ENCODE measurements at places on chromosomes 1 and 21.
A peak's percentile ranks its signal among the peaks of the same experiment; 100 is the strongest.

DNA sequence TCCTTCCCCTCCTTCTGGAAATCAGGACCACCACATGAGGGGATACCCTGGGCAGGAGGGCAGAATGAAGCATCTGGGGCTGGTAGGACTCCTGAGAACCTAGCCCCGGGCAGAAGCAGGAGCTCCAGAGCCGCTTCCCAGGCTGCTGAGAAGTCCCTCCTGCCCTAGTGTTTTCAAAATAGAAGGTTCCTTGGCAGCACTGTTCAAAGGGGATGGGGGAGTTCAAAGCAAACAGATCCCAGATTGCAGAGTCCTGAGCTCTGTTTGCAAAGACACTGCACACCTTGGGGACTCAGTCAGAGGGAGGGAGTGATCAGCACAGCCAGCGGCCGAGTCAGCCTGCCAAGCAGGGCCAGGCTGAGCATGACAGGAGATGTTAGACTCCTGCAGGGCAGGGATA lies 177.8 kb downstream of the PTPRU start:
- DNase-seq: no peak

DNA sequence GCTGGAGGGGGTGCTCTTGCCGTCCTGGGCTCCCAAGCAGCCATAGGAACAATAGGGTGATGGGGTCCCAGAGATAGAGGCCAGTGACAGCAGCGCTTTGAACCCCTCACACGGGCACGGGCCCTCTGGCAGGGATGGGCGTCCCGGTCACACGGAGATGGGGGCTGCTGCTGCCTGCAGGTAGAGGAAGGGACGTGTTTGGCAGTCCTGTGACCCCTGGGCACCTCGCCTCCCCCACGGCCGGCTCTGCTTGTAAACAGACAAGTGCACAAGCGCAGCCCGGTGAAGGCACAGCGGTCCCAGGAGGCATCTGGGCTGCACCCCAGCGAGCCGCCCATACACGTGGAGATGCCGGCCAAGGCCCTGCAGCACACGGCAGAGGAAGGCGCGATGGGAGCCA lies 36.5 kb upstream of the PDE9A start:
- no peak for DNase-seq

GRCh38 chr1:167248707-167249642 lies 28.3 kb downstream of the POU2F1 start:
- no peak for DNase-seq

DNA sequence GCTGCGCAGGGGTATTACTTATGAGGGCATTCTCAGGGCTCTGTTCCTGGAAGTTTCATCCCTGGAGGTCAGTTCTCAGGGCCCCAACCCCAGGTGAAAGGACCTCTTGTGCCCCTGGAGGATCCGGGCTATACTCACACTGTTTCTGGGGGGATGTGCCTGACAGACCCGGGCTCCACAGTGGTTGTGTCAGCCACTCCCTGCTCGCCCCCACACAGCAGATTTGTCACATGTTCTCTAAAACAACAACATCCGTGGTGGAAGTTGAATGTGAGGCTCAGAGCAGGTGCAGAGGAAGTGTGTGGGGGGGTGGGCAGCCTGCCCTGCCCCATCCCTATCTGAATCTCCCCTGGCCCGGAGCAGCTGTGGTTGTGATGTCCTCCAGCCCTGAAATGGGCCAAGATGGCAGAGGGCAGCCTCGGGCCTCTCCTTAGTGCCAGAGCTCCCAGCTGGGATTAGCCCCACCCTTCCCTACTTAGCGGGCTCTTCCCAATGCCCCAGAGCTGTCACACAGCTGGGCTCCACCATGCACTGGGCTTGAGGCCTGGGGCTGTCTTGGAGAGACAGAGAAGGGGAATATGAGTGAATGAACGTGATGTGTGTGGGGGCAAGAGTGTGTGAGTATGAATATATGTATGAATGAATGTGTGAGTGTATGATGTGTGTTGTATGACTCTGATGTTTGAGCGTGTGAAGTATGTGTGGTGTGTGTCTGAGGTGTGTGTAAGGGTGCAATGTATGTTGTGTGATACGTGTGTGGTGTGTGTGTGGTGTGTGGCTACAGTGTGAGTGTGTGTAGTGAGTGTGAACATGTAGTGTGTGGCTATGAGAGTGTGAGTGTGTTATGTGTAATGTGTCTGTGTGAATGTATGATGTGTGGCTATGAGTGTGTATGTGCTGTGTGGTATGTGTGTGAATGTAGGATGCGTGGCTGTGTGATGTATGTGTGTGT lies 1.5 kb upstream of the FCMR start:
- no peak for DNase-seq

GRCh38 chr1:156110252-156110651 lies 4.3 kb upstream of the LMNA start:
- DNase-seq: no peak

GRCh38 chr1:224213438-224214119 lies 30.5 kb downstream of the DEGS1 start:
- no peak for DNase-seq

GRCh38 chr1:195195423-195196057 lies 1412.7 kb downstream of the KCNT2 start:
- DNase-seq: no peak

- no peak for DNase-seq
Observed at GRCh38 chr1:57131701-57132394, 166.0 kb upstream of the C8B start.

GRCh38 chr1:4564051-4564450 lies 90.4 kb upstream of the AJAP1 start:
- DNase-seq: no peak

DNA sequence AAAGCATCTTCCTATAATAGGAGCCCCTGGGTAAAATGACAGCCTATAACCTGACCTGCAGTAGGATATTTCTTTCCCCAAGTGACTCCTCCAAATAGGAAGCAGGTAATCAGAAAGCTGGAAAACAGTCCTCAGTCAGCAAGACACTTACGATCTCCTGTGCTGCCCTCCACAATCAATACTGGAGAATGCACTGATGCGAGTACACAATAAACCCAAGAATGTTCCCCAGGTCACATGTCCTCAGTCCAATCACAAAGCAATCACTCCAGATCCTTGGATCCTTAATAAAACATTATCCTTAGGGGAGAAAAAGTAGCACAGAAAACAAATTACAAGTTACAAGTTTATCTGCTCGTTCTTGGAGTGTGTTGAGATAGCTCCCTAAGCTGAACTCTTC lies 233.1 kb downstream of the SLC45A1 start:
- no peak for DNase-seq

DNA sequence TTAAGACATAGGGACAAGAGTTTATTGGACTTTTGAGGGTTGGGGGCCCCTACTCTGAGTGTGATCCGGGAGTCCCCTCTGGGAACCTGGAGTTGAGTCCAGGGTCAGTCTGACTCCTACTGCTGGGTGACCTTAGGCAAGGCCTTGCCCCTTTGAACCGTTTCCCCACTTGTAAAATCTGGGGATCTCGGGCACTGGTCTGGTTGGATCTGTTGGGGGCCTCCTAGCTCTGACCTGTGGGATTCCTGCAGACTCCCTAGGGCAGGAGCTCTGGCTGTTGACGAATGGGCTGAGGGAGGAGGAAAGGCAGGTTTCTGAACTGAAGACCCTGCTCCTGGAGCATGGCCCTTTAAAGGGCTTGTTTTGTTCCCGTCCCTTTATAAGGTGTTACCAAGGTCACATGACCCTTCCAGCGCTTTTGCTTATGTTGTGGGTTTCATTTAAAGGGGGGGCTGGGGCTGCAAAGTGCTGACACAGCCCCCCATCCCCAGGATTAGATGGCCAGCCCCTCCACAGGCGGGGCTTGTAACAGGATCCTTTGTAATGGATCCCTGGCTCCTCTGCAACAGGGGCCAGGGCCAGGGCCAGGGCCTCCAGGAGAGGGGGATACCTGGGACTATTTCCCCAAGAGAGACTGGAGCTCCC lies 50.7 kb downstream of the YARS1 start:
- no peak for DNase-seq

DNA sequence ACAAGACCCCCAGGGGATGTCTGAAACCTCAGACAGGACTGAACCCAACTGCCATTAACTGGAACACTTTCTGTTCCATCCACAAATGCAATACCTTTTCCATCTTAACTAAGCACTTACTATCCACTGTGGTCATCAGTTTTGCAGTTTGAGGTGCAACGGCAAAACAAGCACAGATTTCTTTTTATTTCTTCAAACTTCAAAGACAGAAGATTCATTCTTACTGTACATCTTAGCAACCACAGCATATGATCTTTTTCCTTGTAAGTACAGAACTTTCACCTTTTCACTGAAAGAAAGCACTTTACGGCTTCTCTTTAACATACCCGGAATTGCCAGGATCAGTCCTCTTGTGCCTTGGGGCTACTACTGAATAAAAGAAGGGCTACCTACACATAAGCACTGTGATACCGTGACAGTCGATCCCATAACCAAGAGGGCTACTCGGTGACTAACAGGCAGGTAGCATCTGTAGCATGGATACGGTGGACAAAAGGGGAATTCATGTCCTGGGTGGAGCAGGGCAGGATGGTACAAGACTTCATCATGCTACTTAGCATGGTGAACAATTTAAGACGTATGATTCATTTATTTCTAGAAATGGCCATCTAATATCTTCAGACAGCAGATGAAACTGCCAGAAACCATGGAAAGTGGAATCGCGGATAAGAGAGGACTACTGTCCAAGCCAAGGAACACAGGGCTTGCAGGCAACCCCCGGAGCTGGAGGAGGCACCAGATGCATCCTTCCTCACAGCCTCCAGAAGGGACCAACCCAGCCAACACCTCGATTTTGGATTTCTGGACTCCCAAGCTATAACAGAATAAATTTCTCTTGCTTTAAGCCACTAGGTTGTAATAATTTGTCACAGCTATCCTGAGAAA lies 18.4 kb downstream of the ERG start:
- no peak for DNase-seq

- DNase-seq: no peak
Observed at GRCh38 chr1:93033785-93034184, 45.3 kb upstream of the MTF2 start.

DNA sequence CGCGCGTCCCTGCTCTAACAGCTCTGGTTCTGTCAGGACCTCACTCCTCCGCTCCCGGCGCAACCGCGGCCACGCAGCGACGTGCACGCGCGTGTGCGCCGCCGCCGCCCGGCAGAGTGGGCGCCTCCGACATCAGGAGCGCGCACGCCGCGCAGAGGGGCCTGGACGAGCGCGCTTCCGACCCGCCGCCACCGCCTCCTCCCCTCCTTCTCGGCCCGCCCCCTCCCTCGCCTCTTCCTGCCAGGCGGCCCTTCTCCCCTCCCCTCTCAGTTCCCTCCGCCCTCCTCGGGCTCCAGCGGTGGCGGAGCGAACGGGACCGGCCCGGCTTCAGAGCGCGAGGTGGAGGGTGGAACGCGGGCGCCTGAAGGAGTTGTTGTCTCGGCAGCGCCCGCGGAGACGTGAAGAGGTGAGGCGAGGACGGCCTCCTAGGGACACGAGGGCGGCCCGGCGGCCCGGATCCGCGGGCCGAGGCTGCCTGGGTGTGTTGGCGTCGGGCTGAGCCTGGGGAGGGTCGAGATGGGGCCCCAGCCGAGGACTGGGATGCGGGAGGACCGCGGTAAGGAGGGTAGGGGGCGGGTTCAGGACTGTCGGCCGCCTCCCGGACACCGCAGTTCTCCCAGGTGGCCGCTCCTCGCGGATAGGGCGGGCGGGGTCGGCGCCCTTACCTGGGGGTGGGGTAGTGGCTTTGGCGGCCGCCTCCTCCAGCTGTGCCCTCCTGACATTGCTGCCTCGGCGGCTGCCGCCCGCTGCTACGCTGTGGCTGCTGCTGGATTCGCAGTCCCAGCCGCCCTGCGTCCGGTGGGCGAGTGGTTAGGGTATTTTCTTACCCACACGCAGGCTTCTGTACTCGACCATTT lies at the start of gene RABGAP1L:
Gene RABGAP1L, plus strand, starts transcription at position 269 of the 857 bp plus-strand sequence.
- DNase-seq: peak; percentile 62

DNA sequence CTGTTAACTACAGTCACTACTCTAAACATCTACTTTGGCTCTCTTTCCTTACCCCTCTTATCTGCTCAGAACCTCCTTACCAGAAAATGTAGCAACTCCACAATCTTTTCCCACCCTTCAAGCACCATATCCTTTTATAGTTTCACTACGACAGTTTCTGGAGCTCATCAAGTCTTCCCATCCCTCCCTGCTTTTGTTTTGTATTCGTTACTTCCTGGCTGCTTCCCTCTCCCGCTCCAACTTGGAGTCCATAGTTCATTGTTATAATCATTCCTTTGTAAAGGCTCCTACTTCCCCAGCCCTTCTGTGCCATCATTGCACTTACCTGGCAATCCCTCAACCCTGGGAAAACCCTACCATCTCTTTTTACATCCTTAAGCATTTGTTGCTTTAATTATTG lies 18.0 kb downstream of the MPZL1 start:
- no peak for DNase-seq

- no peak for DNase-seq
Observed at GRCh38 chr1:42419126-42419821, 36.5 kb downstream of the ZMYND12 start.

DNA sequence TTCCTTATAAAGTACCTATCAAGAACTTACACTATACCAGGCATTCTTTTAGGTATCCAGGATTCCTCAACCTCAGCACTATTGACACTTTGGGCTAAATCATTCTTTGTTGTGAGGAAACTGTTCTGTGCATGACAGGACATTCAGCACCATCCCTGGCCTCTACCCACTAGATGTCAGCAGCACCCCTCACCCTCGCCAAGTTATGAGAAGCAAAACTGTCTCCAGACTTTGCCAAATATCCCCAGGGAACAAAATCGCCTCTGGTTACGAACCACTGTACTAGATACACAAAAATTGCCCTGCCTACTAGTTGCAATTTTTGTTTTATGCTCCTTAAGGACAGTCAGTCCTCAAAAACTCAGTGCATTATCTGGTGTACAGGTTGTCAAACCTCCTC lies 35.7 kb downstream of the PALMD start:
- no peak for DNase-seq

GRCh38 chr1:115547696-115548095 lies 94.1 kb upstream of the VANGL1 start:
- DNase-seq: no peak

DNA sequence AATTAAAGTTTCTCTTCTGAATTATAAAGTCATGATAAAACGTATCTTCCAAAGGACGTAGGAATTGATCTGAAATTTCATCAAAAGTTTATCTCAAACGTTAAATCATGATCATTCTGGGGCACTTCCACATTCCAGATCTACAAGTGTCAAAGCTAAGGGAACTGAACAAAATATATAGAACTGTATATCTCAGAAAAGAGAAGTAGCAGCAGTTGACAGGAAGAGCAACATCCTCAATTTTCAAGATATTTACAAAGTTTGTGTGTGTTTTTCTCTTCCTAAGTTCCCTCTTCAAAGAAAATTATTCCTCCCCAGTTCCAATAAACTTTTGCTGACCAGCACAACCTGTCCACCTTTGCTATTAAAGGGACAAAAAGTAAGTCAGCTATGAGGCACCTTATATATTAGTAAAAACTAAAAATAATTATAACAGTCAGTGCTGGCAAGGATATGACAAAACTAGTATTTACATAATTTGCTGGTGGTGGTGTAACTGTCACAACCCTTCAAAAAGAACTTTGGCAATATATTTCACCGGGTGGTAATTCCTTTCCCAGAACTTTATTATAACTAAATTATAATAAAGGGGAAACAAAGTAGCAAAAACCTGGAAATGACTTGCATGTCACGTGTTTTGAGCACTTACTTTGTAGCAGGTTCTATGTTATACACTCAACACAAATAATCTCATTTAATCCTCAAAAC lies 38.5 kb upstream of the EYA3 start:
- DNase-seq: no peak

GRCh38 chr1:180178511-180179161 lies 24.0 kb downstream of the QSOX1 start:
- no peak for DNase-seq

- DNase-seq: no peak
Observed at GRCh38 chr1:232227306-232227705, 402.6 kb downstream of the SIPA1L2 start.

All from NCI-H1436 treated with DMSO at 0.1 percent for 48 hours (cell line).